ENCODE measurements at places on chromosomes 6 and 20. TPM values are rescaled to one million over a fixed set of nuclear protein-coding genes. Genes with fewer than 3 reads are reported as not detected.

DNA sequence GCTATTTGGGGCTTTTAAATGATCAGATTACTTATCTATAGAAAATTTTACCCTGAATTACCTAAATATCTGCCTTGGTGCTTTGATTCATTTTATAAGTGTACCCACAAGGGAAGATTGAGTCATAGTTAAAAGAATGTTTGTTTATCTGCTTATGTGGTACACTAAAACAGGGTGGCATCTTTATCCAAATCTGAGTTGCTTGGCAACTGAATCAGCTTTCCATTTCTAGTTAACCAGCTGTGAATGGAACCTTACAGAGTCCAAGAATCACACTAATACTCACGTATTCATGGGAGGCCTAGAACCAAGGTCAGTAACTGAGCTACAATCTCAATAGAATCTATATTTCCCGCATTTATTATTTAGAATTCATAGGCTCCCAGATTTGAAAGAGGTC lies 44.0 kb upstream of the CAP2 start:
- no peak for DNase-seq

DNA sequence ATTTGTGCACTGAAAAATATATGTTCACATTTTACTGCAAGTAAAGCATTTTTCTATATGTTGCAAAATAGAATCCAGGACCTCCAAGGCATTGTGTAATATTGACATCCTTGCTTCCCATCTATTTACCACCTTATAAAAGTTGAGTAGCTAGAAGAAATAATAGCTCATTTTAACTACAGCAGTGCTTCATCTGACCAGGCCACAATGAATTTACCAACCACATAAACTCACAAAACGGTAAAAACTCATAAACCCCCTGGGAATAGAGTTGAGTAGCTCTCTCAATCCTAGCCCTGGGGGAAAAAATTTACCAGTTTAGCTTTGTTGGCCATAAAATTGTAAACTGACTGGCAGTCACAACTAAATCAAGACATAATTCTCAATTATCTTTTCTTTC lies 3.9 kb downstream of the ATXN1 start:
- no peak for DNase-seq

- DNase-seq: no peak
Measured at GRCh38 chr20:19920381-19921138, 96.6 kb upstream of the NAA20 start.

GRCh38 chr20:45842169-45842812 lies 8.7 kb downstream of the SNX21 start:
- DNase-seq: no peak

- no peak for DNase-seq
Measured at GRCh38 chr6:144311361-144311760, 26.2 kb downstream of the UTRN start.

- no peak for DNase-seq
Measured at GRCh38 chr6:31228476-31228875, 43.4 kb downstream of the HLA-C start.

DNA sequence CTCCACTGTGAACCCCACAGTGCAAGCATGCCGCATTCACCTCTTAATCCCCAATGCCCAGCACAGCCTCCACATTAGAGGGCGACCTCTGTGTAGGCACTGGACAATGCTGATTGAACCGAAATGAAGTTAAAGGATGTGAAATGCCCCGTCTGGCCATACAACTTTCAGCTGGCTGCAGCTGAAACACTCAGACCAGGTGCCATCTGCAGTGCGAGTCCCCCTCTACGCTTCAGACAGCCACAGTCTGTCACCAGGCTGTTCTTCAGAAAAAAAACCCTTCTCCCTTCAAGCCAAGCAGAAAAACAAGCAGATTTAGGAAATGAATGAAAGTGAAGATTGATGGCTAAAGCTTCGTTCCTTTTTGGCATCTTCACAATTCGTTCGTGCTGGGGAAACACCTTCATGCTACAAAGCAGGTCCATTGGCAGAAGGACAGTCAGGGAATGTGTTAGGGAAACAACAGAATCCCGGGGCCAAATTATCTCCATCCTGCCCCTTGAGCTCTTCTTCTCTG lies 44.7 kb downstream of the TNFAIP3 start:
- no peak for DNase-seq

- no peak for DNase-seq
Measured at GRCh38 chr20:57325632-57326356, 3.8 kb upstream of the SPO11 start.

- no peak for DNase-seq
Measured at GRCh38 chr6:117465691-117466090, 16.8 kb upstream of the DCBLD1 start.

DNA sequence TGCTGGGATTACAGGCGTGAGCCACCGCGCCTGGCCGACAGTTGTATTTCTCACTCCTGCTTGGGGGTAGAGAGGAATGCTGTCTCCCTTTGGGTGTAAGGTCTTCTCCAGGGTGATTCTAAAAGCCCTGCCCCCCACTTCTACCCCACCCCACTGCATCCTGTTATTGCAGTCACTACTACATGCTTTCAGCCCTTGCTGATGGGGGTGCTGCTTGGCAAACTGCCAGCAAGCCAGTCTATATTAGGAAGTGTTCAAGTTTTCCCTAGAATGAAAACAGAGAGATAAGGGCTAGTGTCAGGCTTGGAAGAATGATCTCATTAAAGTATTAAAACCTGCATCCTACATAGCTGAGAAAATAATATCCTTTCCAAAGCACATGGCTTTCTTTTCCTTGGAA lies 31.3 kb downstream of the TTI1 start:
- no peak for DNase-seq

- peak; percentile 16 for DNase-seq
Measured at GRCh38 chr6:110233770-110234374, 53.6 kb downstream of the CDC40 start.

DNA sequence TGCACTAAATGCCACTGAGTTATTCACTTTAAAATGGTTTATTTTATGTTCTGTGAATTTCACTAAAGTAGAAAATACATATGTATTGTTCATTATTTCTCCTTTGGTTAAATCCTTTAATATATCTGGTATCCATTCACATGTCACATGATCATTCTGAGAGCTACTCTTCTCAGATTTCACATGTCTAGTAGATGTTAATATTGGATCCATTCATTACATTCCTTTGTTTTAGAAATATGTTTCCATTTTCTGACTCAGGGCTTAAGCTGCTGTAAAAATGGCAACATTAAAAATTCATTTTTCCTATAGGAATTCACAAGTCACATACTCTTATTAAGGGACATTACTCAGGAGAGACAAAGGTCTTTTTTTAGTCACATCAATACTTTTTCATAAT lies 205.4 kb downstream of the ZFAND3 start:
- DNase-seq: no peak

GRCh38 chr6:167569879-167570278 lies 245.0 kb downstream of the TTLL2 start:
- DNase-seq: no peak

DNA sequence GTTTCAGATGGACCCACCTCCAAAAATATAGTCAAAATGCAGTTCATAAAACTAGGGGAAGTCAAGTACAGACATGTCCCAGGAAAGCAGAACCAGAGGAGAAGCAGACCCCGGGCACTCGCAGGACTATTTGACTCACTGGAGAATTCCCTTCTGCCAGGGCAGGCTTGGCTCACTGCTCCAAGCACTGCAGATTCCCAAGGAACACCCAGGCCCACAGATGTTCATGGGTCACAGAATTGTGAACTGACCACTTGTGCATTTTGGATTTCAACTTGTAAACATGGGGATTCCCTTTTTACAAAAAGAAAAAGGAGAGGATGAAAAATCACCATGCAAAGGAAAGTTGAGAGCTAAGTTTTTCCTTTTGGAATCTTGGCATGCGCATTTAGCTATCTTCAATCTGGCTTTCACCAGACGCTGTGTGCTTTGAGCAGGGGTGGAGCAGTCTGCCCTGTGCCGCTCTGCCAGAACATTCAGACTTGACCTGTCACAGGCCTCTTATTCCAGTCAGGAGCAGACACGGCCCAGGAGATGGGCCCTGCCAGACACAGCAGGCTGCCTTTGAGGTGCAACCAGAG lies 237.5 kb upstream of the TAB2 start:
- peak; percentile 42 for DNase-seq

The SLC17A1 gene
- polyA plus RNA-seq: 0.27 TPM

The EDN1 gene
- polyA plus RNA-seq: 44.0 TPM

The HSP90AB1 gene
- 1,308 TPM for polyA plus RNA-seq

The HCRTR2 gene
- polyA plus RNA-seq: 0.13 TPM

The NINL gene
- 68.2 TPM for polyA plus RNA-seq

The SPEF1 gene
- polyA plus RNA-seq: 3.4 TPM

The ENPP4 gene
- polyA plus RNA-seq: 9.7 TPM

All from left lung (tissue), 14 donors.